ENCODE measurements at places on chromosomes 4 and X. TPM values are rescaled to one million over a fixed set of nuclear protein-coding genes. Genes with fewer than 3 reads are reported as not detected.

Gene GLRA2
- total RNA-seq = not detected

Gene WAS
- 0.46 TPM for total RNA-seq

Gene NPY2R
- total RNA-seq = not detected

Gene NKX6-1
- total RNA-seq = 0.15 TPM
